ENCODE measurements at places on chromosomes 7 and 10.

- no peak for DNase-seq
Measured at GRCh38 chr10:118607768-118608354, 12.4 kb upstream of the PRLHR start.

DNA sequence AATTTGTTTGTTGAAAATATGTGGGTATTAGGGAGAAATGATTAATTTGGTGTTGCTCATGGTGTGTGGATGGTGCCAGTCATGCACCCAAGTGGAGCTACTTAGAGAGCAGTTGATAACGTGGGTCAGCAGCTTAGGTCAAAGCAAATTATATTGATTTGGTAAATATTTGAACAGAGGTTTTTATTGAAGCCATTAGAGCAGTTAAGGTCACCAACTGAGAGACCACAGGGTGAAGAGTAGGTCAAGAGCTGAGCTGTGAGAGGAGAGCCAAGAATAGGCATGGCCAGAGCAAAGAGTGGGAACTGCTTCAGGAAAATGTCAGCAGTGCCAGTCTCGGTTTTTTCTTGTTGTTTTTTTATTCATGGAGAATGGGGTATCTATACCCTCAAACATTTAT, 97.9 kb downstream of the TMEM168 start:
- DNase-seq, result no peak

DNA sequence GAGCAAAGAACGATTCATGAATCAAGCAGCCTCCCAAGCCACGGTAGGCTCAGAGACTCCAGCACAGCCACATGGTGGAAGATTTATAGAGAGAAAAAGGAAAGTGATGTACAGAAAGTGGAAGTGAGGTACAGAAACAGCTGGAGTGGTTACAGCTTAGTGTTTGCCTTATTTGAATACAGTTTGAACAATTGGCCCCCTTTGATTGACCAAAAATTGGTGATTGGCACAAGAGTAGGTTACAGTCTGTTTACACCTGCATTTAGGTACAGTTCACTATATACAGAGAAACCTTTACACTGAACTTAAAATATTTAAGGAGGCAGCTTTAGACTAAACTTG, 136.4 kb upstream of the ASAH2 start:
- DNase-seq, result no peak

DNA sequence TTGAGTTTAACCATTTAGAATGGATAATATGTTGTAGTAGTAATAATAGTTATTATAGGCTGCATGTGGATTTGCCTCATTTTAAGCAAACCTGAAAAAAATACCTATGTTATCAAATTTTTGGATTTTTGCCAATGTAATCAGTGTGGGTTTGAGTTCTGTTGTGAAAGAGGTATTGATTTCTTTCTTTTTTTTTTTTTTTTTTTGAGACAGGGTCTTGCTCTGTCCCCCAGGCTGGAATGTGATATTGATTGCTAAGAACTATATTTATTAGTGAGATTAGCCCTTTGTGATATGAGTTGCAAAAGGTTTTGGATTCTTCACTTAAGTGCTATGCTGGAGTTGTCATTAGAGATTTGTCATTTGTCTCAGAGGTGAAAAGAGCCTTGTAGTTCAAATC, 124.4 kb downstream of the ST7 start:
- no peak for DNase-seq

GRCh38 chr10:45235798-45236220, 79.6 kb downstream of the OR13A1 start:
- no peak for DNase-seq

- DNase-seq, result no peak
Measured at GRCh38 chr7:38438970-38439369, 165.5 kb upstream of the TARP start.

- DNase-seq, result no peak
Measured at GRCh38 chr7:122550545-122550944, 148.4 kb downstream of the RNF133 start.

All from NCI-H1436 treated with DMSO at 0.1 percent for 48 hours (cell line).